ENCODE measurements at places on chromosomes 16 and 17. TPM values are rescaled to one million over a fixed set of nuclear protein-coding genes. Genes with fewer than 3 reads are reported as not detected.

DNA sequence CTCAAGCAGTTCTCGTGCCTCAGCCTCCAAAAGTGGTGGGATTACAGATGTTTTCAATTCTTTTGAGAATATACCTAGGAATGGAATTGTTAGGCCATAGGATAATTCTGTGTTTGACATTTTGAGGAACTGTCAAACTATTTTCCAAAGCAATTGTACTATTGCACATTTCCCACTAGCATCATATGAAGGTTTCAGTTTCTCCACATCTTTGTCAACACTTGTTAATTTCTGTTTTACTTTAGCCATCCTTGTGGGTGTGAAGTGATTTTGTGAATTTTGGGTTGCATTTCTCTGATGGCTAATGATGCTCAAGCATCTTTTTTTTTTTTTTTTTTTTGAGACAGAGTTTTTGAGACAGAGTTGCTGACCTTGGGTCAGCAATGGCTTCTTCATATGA lies 6.2 kb downstream of the NT5M start:
- no peaks in the 10 kb centered on the region for H3K27me3 ChIP-seq
- H3K4me1 ChIP-seq: peaks cover 21% of the 10 kb centered on the region

- H3K27me3 ChIP-seq: no peaks in the 10 kb centered on the region
- no peaks in the 10 kb centered on the region for H3K36me3 ChIP-seq
- no peak overlapping the region for H3K27ac ChIP-seq
- no peak for DNase-seq
- H3K4me3 ChIP-seq: no peak overlapping the region
These were observed 48.5 kb downstream of the CBFA2T3 start for GRCh38 chr16:88928405-88929090.

DNA sequence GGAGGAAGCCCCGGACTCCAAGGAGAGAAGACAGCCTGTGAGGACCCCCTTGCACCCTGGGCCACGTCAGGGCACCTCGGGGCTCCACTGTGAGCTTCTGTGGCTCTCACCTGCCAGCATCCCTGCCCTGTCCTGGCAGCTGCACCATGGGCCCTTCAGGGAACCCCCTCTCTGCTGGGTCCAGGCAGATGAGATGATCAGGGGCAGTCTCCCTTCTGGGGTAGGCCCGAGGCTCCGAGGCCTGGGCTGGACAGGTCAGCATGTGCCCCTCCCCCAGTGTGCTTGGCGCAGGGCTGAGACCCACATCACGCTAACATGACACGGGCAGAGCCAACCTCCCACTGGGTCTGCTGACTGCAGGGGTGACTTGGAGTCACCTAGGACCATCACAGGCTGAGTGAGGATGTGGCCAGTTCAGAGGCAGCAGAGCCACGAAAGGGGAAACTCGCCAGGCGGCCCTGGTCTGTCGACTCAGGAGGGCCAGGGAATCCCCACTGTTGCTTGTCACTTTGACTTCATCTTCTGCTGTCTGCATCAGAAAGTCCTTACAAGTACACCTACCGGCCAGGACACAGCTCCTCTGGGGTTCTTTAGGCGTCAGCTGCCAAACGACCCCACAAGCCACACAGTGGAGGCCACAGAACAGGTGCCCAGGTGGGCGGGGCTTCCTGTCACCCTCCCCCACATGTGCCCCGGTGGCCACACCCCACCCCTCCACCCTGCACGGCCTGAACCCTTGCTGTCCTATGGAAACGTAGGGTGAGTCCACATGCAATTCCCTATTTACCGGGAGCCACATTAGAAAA lies 2.2 kb downstream of the GALNS start:
- H3K36me3 ChIP-seq: peaks cover 10% of the 10 kb centered on the region
- no peaks in the 10 kb centered on the region for H3K27me3 ChIP-seq
- no peak overlapping the region for H3K4me3 ChIP-seq

DNA sequence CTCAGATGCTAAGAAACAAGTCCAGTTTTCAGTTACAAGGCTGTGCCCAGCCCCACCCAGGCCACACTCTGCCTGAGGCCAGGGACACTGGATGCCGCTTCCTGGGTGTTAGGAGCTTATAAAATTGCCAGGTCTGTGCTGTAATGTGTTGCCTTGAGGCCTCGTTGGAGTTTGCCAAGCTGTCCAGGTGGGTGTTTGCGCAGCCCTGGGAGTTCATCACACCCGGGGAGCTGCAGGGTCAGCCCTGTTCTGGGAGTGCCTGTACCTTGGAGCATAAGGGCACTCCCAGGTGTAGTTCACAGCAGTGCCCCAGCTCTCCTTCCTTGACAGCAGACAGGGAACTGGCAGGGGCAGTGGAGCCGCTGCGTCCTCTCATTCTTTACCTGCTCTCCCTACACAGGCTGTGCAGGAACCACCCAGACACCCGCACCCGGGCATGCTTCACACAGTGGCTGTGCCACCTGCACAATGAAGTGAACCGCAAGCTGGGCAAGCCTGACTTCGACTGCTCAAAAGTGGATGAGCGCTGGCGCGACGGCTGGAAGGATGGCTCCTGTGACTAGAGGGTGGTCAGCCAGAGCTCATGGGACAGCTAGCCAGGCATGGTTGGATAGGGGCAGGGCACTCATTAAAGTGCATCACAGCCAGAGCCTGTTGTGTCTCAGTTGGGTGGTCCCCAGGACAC lies 1.6 kb downstream of the GFER start:
- no peak overlapping the region for H3K4me3 ChIP-seq
- peak overlapping the region; percentile 54 for H3K27ac ChIP-seq
- H3K36me3 ChIP-seq: no peaks in the 10 kb centered on the region
- H3K4me1 ChIP-seq: peaks cover 24% of the 10 kb centered on the region
- H3K27me3 ChIP-seq: peaks cover 22% of the 10 kb centered on the region

Gene CLDN6
- not detected for total RNA-seq
